ENCODE measurements at places on chromosomes 16 and 17. TPM values are rescaled to one million over a fixed set of nuclear protein-coding genes. Genes with fewer than 3 reads are reported as not detected.

- peak; percentile 84 for DNase-seq
Measured at GRCh38 chr17:4480929-4481898, 17.5 kb upstream of the SPNS2 start.

DNA sequence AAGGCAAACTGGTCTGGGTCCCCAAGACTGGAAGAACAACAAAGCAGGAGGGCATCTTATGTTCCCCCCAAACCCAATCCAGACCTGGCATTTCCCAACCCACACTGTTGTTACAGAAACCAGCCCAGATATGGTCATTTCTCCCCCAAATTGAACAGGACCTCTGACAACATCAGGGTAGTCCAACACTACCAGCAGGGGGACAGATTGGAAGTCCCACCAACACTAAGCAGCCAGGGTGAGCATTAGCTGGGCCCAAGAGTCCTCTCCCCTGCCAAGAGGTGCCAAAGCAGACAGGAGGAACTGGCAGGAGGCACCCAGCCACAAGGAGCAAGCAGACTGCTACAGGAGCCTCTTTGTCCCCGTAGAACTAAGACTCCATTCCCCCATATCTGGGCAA lies 29.3 kb upstream of the CNEP1R1 start:
- no peak for DNase-seq

DNA sequence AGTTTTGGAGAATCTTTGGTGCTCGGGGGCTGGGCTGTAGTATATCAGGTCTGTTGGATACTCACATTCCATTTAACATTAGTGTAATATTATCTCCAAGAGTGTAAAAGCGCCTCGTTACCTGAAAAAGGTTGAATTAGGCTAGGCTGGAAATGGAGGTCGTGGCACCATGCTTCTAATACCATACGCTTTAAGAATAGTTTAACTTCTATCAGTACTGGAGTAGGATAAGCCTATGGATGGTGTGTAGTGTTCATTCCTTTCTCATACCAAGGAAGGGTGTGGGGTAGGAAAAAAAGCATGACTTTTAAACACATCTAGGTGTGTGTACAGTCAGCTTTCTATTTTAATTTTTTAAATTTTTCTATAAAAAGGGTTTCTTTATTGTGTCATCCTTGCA lies 2.0 kb downstream of the SRCAP start:
- DNase-seq: no peak

DNA sequence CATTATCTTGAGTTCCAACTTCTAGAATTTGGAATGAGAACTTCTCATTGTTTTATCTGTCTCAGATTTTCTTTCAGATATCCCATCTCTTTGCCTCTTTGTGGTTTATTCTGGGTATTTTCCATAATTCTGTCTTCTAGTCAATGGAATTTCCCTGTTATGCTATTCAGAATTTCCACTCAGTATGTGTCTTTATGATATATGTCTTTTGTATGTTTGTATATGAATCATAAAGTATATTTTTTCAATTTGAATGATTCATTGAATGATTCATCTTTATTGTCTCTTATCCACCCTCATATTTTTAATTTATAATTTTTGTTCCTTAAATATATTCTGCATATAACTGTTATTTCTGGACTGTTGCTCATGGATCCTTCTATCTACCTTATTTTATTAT lies 729.7 kb upstream of the GOT2 start:
- no peak for DNase-seq

GRCh38 chr17:68507576-68507975 lies 4.7 kb upstream of the PRKAR1A start:
- DNase-seq: no peak

DNA sequence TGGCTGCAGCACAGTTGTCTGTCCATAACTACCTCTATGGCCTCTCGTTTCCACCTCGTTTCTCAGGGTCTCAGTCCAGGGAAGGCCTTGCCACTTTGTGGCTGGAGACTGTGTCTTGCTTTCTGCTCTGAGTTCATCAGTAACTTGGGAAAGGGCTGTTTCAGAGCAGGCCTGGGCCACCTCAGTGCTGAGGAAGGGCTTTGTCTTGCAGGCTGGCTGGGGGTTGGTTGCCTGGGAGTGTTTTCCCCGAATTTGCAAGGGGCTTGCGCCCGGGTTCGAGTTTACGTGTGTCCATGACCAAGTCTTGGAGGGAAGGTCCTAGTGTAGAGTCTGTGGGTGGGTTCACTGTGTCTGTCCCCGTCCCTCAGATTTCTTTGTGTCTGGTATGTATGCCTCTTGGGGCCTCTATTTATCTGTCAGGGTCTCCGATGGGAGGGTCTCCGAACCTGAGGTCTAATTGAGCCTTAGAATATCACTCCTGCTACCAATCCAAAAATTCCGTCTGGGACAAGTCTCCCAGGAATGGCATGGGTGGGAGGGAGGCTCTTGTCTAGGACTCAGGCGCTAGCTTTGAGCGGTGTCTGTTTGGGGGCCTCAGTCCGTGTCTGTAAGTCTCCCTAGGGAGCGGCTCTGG lies 594 bp upstream of the TGFB1I1 start:
- peak; percentile 58 for DNase-seq

The SHISA9 gene
- not detected for total RNA-seq

The CCDC78 gene
- 8.0 TPM for total RNA-seq

The GINS2 gene
- total RNA-seq: 93.0 TPM

The KIF19 gene
- total RNA-seq: 0.23 TPM

The TBC1D28 gene
- total RNA-seq: not detected

The ZFPM1 gene
- total RNA-seq: 19.3 TPM

Measured in activated CD4-positive, alpha-beta T cell treated with anti-CD3 and anti-CD28 coated beads, Interleukin-2, amount 10 ng/mL, durations not matched to agents 24 days and 14 days (primary cell).